ENCODE measurements at places on chromosomes 6 and 20. TPM values are rescaled to one million over a fixed set of nuclear protein-coding genes. Genes with fewer than 3 reads are reported as not detected.

DNA sequence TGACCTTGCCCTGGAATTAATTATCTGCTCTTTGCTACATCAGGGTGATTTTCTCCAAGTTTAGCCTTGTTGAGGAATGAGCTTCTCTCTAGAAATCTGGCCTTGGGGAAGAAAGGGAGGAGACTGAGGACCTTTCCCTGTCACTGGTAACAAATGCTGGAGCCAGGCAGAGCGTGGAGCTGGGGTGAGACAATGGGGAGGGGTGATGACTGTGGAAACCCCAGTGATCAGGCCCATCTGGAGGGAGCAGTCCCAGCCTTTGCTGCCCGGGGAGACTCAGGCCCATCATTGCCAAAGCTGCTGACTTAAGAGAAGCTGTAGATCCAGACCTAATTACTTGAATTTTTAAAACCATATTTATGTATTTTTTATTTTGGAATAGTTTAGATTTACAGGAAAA is 31.3 kb downstream of the BCAS4 start:
- H3K36me3 ChIP-seq, result no peaks in the 10 kb centered on the region
- no peak overlapping the region for H3K4me3 ChIP-seq
- no peak overlapping the region for H3K27ac ChIP-seq

The PHF1 gene
- 53.0 TPM for polyA plus RNA-seq

The IL17F gene
- not detected for polyA plus RNA-seq

DNA sequence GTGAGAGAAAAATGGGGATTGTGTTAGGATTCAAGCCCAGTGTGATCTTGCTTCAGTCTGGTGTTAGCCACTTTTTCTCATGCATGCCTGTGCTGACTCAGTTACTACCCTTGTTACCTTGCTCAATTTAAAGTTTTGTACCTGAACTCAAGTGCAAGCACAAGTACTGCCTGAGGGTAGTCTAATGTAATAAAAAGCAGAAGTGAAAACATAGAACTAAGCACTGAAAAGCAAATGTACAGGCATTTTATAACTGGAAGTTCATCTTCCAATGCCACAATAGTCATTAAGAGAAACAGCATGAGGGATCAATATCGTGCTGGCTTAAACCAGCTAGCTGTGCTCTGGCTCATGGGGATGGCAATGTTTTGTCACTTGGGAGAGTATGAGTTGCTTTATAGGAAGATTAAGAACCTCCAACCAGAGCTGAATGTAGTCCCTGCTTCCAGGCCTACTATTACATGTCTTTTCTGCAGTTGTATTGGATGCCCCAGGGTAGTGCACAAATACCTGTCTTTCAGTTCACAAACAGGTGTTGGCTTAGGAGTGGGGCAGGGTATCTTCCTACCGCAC is 48.7 kb downstream of the SLC35F1 start:
- no peak for DNase-seq
- no peaks in the 10 kb centered on the region for H3K4me1 ChIP-seq
- no peak overlapping the region for H3K4me3 ChIP-seq
- no peak overlapping the region for H3K27ac ChIP-seq
- no peaks in the 10 kb centered on the region for H3K27me3 ChIP-seq

Measured in hepatocyte (in vitro differentiated cells).